ENCODE measurements at places on chromosomes 6 and 20.

- DNase-seq, result no peak
Observed at GRCh38 chr6:5728351-5729079, 278.2 kb downstream of the NRN1 start.

GRCh38 chr6:56004426-56004825 is 129.0 kb upstream of the BMP5 start:
- DNase-seq, result no peak

GRCh38 chr20:51848346-51848745 is 46.0 kb upstream of the SALL4 start:
- DNase-seq, result no peak

DNA sequence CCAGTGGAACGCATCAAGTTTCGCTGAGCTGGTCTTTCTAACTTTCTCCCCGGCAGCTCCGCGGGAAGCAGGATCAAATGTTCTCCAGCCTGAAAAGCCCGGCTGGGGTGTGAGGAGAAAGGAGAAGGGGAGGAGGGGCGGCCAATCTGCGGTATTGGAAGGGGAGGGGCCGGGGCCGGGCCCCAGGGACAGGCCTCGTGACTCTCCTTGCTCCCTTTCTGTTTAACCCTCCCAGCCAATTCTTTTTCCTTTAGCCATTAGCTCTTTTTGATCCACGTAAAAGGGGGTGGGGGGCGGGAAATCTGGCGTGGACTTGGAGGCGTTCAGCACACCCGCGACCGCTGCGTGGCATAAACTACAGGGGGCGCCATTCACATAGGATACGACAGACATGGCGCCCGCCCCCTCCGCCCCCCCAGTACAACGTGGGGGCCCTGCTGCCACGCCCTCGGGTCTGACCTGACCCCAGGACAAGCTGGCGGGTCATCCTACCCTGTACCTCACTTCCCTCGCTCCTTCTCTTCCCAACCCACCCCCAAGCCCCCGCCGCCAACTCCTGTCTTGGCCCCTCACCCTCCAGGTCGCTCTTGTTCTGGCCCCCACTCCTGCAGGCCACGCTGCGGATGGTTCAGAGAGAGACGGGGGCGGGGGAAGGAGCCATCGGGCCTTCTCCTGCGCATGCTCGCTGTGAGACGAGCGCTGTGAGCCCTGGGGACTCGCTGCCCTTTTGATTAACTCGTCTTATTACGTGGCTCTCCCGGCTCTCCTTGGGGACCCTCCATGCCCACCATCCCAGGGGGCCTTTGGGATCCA is 7.8 kb upstream of the MDGA1 start:
- DNase-seq, result no peak

DNA sequence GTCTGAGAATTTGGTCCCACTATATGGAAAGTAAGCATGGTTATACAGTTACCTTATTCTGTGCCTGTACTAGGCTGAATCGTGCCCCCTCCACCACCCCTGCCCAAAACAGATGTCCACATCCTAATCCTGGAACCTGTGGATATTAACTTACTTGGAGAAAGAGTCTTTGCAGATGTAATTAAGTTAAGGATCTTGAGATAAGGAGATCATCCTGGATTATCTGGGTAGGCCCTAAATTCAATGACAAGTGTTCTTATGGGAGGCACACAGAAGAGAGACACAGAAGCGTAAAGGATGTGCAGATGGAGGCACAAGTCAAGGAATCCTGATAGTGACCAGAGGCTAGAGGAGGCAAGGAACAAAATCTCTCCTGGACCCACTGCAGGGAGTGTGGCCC is 116.7 kb upstream of the MAN1A1 start:
- no peak for DNase-seq

DNA sequence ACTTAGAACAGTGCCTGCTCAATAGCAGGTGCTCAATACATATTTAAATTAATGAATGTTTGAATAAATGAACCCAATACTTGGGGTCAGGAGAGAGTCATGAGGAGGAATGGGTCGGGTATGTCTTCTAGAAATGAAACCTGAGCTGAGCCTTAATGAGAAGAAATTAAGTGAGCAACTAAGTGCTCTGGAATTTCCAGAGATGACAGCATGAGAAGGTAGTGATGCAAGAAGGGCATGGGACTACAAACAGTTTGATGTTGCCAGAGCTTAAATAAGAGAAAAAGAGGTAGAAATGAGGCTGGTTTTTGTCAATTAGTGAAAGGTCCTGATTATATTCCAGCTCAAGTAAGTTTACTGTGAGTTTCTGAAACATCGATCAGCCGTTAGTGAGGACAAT is 82.9 kb downstream of the PDE10A start:
- no peak for DNase-seq

GRCh38 chr6:37549154-37549553 is 49.5 kb upstream of the CCDC167 start:
- DNase-seq, result no peak

DNA sequence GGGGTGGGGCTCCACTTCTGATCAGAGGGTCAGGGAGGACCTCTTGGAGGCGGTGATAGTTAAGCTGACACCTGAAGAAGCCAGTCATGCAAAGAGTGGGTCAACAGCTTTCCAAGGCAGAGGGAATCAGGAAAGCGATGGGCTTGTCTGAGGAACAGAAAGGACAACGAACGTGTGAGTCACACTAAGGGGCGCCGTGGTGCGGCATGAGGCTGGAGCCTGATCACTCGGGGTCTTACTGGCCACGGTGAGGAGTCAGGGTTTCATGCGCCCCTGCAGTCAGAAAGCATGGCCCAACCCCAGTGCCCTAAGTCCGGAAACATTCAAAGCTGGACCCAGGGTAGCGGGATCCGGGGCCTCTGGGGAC is 50.6 kb upstream of the SLC32A1 start:
- DNase-seq, result no peak

GRCh38 chr6:3410385-3411360 is 46.2 kb downstream of the SLC22A23 start:
- DNase-seq, result peak; percentile 57

DNA sequence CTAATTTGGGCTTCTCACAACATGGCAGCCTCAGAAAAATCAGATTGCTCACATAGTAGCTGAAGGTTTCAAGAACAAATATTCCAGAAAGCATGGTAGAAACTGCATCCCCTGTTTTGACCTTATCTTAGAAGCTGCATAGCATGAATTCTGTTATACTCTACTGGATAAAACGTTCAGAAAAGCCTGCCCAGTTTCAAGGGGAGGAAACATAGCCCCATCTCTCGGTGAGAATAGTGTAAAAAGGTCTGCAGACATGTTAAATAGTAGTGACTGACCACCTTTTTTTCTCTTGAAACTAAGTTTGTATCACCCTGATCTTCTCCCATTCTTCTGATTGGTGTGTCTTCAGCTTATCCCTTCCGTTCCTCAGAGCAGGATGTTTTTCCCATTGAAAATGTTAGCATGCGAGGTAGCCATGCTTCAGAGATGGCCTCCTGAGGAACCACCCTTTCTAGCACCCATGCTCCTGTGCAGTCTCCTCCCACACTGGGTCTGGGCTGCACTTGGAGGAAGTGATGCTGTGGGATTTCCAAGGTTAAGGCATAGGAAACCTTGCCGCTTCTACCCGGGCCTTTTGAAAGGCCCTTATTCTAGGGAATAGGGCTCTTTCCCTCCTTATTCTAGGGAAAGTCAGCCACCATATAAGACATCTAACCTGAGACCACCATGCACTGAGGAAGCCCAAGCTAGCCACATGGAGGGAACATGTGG is 50.1 kb downstream of the MARCKS start:
- DNase-seq, result no peak

DNA sequence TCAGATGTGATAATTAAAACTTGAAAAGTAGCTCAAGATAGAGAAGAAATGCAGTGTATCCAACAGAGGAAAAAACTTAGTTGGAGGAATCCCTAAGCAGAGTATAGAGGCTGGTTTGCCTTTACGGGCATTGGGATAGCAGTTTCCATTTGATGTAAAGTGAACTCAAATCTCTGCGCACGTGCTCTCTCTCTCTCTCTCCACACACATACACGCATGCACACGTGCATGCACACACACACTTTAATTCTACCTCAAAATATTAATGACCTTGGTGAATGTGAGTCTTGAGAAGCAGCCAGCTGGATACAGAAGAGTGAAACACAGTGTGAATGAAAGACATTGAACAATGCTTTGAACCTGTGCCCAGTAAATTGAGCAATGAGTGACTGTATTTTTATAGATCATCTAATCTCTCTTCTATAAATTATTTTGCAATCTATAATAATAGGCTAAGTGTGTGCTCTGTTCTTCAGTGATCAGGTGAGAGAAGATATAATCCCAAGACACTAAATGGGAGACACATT is 247.7 kb upstream of the FAM83B start:
- DNase-seq, result no peak

DNA sequence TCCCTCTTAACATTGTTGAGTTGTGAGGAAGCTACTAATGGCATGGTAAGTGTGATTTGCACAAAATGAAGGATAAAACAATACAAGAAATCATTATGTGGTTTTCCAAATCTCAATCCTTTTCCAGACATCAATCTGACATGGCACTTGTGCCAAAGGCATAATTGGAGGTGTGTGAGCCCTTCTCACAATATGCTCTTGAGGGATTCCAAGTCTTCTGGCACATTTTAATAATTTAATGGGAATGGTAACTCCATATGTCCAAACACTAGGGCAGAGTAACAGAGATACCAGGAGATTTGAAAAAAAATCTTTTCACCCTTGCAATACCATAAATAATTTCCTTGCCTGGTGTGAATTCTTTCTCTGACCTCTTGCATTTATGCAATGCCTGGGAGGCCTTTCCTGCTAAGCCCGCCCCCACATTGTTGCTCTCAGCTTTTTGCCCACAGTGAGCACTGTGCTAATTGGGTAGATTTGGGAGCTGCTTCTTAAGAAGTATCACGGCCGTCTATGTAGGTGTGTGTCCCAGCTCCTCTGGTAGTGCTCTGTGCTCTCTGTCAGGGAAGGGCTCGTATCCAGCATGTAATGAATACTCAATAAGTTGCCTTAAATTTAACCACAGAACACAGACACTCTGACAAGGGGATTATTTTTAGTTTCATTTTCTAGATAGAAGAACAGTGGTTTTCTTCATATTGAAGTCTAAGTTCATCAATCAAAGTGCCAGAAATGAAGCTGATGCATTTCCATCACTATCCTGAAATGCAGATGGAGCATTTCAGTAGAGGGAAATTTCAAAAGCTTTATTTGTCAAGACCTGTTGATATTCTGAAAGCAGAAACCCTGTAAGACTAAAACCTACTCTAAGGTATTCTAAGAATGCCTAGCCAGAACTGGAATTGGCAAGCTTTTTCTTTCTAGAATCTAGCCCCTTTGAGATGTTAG is 54.4 kb upstream of the CEP85L start:
- DNase-seq, result no peak

- DNase-seq, result no peak
Observed at GRCh38 chr20:8805737-8806442, 263.0 kb upstream of the PLCB4 start.

GRCh38 chr6:137776786-137777686 is 90.0 kb upstream of the TNFAIP3 start:
- no peak for DNase-seq

- DNase-seq, result no peak
Observed at GRCh38 chr6:40205004-40205403, 270.7 kb upstream of the MOCS1 start.

DNA sequence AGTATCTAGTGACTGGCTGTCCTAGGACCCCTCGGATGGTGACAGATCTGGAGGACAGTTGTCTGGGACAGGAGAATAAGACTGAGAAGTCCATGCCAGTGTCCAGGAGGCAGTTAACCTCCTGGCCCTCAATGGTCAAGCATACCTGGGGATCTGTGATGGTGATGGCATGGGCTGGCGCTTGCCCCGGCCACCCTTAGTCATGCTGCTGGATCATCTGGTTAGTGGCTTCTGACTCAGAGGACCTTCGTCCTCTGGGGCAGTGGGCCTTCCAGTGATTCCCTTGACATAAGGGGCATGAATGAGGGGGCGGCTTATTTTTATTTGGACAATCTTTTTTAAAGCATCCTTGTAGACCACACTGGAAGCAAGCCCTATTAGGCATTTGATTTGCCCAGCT is 24.0 kb upstream of the SF3B5 start:
- no peak for DNase-seq

- DNase-seq, result no peak
Observed at GRCh38 chr6:24522228-24523176, 27.7 kb downstream of the ALDH5A1 start.

GRCh38 chr20:59039233-59039632 is 3.4 kb downstream of the PRELID3B start:
- no peak for DNase-seq

GRCh38 chr20:33658510-33658909 is 3.6 kb upstream of the C20orf144 start:
- no peak for DNase-seq

- DNase-seq, result no peak
Observed at GRCh38 chr20:37202267-37202943, 23.1 kb upstream of the MROH8 start.

DNA sequence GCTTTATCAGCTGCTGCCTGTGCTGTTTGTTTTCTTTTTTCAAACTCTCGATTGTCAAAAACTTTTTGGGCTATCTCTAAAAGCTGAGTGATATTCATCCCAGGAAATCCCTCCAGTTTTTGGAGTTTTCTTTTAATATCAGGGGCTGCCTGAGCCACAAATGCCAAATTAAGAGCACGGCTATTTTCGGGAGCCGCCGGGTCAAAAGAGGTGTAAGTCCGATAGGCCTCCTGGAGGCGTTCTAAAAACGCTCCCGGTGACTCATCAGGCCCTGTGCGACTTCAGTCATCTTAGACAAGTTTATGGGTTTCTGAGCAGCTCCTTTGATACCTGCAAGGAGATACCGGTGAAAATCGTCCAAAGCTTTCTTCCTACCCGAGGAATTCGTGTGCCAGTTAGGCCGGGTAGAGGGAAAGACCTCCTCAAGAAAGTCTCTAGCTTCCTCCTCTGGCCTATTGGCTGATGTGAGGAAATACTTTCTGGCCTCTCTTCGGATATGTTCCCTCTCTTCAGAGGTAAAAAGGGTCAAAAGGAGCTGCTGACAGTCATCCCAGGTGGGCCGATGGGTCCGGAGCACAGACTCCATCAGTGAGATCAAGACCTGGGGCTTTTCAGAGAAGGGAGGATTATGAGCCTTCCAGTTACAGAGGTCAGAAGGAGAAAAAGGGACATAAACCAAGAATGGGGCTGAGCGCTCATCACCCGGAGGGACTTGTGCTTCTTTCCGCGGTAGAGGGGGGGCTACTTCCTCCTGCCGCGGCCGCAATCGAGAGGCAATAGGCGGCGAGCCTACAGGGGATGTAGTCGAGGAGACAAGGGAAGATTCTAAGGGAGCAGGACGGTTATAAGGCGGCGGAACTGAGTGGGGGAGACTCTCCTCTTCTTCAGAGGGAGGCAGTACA is 151.1 kb downstream of the TRIM27 start:
- no peak for DNase-seq

DNA sequence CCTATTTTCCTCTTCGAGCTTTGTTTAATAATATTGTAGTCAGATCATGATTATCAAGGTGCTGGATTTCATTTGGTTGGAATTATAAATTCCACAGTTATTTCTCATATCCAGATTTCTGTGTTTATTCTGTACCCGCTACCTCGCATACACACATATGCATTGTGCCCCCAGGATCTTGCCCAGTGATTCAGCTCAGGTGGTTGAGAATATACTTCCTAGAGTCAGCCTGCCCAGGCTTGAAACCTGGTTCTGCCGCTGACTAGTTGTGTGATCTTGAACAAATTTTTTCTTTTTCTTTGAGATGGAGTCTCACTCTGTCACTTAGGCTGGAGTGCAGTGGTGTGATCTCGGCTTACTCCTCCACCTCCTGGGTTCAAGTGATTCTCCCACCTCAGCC is 14.7 kb downstream of the GINM1 start:
- DNase-seq, result no peak

GRCh38 chr20:6868861-6869260 is 101.4 kb downstream of the BMP2 start:
- no peak for DNase-seq

Data from iPS DF 19.7 (cell line).